Cerebellum (tissue), 4 donors: ENCODE measurements at places on chromosomes 7 and 10.

- peak; percentile 72 for DNase-seq
Observed at GRCh38 chr7:33903791-33904680, 1.3 kb upstream of the BMPER start.

- no peak for DNase-seq
Observed at GRCh38 chr10:119087271-119087882, 6.8 kb upstream of the EIF3A start.

- no peak for DNase-seq
Observed at GRCh38 chr7:104779888-104780287, 234.1 kb upstream of the KMT2E start.

- no peak for DNase-seq
Observed at GRCh38 chr7:82382276-82382675, 61.3 kb downstream of the CACNA2D1 start.

DNA sequence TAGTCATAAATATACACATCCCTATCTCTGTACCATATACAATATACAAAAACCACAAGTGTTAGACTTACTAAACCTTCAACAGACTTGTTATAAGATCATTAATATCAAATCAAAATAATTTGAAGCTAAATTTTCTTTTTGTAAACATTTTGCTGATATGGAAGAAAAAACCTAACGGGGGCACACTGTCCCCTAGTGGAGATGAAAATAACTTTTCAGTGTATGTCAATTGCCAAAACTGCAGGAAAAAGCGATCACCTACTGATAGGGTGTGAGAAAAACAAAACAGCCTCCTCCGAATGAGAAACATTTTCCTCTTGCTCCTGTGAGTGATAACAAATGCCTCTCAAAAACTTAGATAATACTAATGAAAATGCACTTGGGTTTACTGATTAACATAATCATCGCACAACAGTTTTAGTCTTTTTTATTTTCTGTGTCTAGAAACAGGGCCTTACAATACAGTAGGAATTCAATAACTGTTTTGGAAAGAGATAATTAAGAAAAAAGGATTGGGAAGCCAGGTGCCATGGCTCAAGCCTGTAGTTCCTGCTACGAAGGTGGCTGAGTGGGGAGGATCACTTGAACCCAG is 322.7 kb downstream of the CRPPA start:
- no peak for DNase-seq

GRCh38 chr7:16040346-16040745 is 353.9 kb upstream of the MEOX2 start:
- DNase-seq, result no peak

- DNase-seq, result no peak
Observed at GRCh38 chr10:60921633-60922032, 22.4 kb downstream of the RHOBTB1 start.

- no peak for DNase-seq
Observed at GRCh38 chr10:97329766-97330165, 4.8 kb downstream of the FRAT2 start.

DNA sequence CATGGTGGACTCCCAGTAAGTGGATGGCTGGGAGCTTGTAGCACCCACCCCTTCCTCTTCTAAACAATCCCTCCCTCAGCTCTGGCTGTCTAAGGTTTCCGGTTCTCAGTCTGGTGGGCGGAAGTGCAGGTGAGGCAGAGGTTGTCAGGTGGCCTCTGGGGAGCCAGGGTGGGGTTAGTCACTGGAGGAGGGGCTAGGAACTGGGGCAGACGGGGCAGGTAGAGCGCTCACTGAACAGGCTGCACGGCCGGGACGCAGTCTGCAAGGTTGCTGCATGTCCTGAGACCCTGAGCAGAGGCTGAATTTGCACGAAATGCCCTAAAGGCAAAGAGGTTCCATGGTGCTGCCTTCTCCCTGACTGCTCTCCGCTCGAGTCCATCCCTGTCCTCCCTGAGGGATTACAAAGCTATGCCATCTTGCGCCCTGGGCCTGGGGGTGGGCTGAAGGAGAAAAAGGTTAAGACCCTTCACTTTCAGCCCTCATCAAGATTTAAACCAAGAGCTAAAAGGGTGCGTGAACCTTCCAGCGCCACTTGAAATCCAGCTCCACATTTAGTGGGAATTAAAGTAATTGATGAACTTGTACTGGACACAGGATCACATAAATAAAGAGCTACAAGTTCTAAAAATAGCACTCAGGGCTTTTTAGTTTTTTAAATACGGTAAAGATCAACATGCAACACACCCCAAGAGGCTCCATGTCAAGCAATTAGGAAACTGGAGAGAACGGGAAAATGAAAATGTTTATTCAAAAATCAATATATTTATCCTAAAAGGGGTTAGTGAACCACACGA is 62.3 kb upstream of the CTBP2 start:
- DNase-seq, result no peak

DNA sequence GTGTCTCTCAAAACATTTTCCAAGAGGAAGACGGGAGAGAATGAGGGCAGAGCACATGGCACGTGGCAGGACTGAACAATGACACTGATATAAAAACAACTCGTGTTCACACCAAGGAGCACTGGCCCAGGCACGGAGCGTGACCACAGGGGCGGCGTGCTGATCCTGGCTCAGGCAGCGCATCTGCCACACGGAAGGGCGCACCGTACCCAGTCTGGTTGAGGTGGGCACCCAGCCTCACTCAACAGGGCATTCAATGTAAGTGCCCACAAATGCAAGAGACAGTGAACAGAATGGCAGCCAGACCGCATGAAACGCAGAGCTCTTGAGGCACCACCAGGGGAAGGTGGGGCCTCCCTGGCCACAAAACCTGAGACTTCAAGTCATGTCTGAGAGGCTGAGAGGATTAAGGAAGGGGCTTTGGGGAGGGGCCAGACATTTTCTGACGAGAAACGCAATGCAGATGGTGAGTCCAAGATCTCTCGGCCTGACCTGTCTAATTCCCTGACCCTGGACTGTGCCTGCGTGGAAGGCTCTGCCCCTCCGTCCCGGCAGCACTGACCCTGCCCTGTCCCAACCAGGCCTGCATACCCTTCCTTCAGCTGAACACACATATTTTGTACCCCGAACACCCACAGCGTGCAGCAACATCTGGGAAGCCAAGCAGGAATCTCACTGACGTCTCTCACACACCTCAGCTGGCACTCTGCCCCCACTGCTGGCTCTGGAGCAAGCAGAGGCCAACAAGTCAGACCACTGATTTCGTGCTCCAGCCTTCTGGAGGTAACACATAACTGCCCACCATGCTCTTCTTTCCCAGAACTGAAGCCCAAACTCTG is 35.5 kb downstream of the VOPP1 start:
- no peak for DNase-seq

- DNase-seq, result no peak
Observed at GRCh38 chr7:100022621-100023020, 7.2 kb downstream of the ZKSCAN1 start.

DNA sequence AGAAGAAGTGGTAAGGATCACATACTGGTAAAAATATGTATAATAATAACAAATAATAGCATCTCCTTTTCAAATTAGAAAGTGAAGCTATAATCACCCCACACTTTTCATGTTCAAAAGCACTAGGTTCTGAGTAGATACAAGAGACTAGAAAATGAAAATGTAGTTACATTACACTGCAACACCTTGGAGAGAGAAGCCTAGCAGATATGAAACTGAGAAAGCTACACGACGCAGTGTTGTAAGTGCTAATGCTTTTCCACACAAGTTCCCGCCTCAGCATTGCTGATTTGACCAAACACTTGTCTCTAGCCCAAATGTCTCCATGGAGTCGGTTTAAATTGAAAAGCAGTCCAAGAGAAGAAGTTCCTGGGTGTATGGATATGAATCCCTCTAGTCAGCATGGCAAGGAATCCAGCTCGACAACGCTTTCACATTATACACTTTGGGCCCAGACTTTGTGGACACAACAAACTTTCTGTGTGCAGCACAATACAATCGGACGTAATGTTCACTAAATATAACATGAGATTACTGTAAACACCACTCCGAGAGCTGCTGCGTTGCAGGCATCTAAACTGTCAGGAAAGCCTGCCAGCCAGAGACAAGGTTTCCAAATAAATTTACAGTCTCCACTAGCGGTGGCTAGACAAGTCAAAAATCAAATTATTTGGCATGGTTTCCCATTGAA is 1.7 kb downstream of the PDE1C start:
- DNase-seq, result no peak

DNA sequence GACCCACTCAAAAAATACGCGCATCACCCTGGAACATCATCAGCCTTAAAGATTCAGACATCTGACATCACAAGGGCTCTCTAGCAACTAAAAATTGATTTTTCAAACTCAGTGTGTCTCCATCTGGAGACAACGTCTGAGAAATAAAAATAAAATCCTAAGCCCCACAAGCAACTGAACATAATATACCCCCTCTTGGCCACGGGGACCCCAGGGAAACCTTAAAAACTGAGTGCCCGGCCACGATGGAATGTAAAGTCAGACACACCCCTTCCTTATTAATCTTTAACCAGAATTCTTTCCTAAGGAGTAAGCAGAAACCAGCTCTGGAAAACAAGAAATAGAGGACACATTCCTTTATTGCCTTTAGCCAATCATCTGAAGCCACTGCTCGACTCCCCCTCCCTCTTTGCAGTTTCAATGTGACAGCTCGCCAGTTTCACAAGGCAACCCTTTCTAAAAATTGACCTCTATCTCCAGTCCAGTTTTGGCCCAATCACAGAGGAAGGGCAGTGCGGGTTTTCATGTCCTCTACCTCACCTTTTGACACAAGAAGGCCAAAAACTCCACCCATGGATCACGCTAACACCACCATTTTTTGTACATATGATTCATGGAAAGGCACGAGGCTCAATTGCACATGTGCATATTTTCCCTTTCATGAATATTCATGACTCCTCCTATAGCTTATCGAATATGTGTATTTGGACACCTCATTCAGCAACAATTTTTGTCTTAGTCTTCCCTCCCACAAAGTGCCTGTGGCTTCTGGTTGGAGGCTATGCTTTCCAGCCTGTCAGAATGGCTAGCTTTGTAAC is 24.2 kb downstream of the IFIT3 start:
- no peak for DNase-seq

- DNase-seq, result no peak
Observed at GRCh38 chr10:43038783-43039623, 37.9 kb upstream of the RET start.

DNA sequence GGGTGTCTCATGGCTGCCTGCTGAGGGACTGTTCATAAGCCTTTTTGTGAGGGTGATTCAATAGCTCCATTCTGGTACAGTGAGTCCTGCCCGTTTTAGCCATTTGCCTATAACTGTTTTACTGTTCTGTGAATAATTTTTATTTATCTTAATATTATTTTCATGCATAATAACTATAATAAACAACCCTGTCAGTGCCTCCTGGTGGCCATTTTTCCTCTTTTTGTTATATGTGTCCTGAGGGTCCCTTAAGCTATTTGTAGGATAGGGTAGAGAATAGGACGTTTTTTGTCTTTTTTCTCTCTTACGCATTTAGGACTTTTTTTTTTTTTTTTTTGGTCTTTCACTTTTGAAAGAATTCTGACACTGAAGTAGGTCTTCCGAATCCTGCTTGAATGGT is 2.9 kb downstream of the C1QL3 start:
- peak; percentile 12 for DNase-seq

DNA sequence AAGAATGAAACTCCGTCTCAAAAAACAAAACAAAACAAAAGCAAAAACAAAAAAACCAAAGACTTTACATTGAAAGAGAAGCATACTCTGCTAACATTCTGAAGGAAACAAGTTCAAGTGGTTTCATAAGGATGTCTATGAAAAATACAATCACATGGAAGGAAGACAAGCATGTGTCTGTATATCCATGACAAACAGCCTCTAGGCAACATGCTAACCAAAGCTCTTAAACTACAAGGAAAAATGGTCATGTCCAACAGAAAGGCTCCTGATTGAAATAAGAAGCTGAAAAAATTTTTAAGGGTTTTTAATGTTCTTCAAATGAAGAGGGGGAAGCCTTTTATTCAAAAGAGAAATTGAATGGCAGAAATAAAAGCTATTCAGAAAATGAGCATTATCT is 64.9 kb downstream of the UBE2H start:
- DNase-seq, result no peak

DNA sequence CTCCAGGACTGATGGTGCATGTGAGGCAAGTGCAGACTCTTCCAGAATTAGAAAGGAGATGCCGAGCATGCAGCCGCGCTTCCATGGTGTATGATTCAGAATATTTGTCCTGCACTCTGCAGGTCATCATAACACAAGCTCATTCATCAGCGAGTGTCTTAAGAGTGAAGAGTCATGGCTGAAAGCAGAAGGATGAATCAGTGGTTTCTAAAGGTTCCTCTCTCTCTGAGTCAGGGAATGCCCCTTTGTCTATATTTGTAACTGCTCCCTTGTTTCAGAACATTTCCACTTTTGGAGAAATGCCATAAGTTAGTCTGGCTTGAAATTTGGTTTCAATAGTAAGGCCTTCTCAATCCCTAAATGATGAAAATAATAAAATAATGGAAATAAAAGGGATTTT is 52.3 kb downstream of the HECW1 start:
- peak; percentile 19 for DNase-seq

DNA sequence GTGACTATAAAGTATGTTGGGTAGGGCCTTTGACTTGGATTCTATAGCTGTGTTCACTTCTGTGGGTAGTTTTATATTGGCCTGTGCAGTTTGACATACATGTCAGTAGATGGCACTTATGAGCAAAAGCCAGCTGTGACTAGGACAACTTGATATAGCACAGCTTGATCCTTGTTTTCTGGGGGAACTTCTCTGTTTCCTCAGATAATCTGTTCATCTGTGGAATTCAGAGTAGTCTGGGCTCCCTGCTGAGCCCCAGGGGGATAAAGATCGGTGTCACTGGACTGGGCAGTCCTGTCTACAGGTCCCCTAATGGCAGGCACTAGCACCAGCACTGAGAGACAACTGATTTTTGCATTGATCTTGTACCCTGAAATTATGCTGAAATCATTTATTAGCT is 25.4 kb downstream of the CYP2C9 start:
- no peak for DNase-seq

DNA sequence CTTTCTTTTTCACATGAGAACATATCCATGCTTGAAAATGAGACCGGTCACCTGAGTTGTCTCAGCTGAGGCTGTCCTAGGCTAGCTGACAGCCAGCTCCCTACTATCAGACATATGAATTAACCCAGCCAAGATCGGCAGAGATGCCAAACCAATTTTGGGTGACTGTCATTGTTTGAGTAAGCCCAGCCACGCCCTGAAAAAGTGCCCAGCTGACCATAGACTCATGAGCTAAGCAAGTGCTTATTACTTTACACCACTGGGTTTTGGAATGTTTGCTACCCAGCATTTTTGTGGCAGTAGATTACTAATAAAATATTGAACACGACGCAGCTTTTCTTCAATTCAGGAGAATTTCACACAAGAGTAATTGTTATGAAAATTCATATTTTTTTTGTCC is 265.2 kb upstream of the LYZL1 start:
- DNase-seq, result no peak

DNA sequence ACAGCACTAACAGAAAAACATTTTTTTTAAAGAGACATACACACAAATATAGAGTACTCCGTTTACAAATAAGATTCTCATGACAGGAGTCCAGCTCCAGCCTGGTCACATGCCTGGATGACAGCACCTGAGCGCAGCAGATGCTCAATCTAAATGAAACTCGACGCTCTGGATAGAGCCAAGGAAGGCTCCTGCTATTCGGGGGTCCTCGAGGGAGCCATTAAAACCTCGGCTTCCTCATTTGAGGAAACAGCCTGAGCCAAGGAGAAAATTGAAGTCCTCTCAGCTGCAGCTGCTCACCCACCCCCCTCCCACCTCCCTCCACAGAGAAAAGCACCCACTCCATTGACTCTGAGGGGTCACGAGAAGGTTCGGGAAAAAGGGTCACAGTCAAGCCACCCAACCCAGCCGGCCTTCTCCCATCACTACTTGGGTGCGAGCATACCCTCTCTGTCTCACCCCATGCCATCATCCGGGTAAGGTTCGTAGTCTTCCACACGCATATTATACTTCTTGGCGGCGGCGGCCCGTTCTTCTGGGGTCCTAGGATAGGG is 673 bp downstream of the NDUFB8 start:
- no peak for DNase-seq

- no peak for DNase-seq
Observed at GRCh38 chr10:34295142-34295548, 520.0 kb downstream of the PARD3 start.
